ENCODE measurements at places on chromosomes 7 and 10.

- DNase-seq, result no peak
Measured at GRCh38 chr7:24313777-24314176, 29.8 kb downstream of the NPY start.

DNA sequence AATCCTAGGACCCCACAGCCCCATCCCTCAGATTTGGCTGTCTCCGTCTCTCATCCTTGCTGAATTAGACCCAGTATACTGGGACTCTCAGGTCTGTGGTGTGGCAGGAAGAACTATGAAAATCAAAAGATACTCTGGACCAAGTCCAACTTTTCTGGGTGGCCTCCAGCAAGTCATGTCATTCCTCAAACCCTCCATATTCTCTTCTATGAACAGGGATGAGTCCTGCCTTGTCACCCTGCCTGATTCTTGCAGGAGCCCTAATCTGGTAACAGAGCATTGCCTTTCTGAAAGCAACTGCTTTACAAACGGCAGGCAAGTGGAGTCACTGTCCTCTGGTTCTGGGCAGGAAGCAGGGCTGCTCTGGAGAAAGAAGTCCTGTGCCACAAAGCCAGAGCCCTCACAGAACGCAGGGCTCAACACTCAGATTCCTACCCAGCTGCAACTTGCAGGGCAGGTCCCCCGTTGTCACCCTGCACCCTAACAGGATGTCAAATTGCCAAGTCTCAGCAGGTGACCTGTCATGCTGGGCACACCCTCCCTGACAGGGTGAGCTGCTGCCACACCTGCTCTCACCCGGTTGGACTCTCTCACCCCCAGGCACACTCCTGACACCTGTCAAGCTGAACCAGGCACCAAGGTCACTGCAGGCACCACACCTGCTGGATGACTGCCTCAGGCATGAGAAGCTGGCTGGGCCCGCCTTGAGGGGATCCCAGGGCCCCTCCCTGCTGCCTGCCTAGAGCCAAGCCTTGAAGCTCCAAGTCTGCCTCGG is 227.7 kb downstream of the KCNMA1 start:
- DNase-seq, result no peak

GRCh38 chr7:125136755-125137532 is 207.3 kb upstream of the POT1 start:
- DNase-seq, result no peak

- DNase-seq, result no peak
Measured at GRCh38 chr10:78650122-78650521, 418.6 kb upstream of the ZMIZ1 start.

DNA sequence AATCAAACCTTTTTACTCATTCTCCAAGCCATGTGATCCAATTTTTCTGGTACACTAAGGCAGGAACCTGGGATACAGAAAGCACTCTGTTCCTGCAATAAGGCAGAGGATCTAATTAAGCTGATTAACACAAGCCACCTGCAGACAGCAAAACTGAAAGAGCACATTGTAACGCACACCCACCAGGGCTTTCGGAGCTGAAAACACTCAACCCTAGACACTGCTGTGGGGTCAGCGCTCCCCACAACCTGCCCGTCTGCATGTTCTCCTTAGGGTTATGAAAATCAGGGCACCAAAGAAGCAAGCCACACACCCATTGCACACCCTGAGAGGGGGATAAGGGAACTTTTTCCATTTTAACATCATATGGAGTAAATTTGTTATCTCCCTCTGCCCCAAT is 1022.2 kb upstream of the LRRTM3 start:
- no peak for DNase-seq

DNA sequence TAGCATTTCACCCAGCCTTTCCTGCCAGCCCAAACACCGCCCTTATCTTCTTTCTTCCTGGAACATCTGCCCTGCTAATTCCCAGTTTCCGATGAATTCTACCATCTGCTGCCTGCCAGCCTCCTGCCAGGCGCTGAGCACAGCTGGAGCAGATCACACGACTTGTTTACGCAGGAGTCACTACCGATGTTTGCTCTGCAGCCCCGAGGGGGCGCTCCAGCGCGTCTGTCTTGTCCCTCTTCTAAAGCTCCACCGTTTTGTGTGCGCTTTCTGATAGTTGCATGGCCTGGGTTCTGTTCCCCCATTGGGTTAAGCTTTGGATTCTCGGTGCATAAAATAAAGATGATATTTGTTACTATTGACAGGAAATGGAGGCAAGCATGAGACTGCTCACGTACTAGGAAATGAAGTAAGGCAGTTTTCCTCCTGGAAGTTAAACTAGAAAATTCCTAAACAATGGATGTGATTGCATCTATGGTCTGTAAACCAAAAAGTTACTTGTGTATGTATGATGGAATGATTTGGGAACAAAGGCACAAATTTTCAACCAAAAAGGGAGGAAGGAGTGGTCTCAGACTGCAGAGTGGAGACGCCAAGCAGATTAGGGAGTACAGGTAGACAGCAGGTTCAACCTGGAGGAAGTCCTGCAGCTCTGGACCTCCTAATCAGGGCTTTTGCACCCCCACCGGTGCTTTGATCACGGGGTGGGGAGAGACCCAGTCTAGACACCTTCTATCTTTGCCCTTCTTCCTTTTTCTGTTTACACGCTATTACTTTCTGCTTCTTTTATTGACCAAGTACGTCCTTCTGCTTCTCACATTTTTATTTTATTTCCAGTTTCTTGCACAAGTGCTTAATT is 2.2 kb upstream of the RBM17 start:
- peak; percentile 97 for DNase-seq

DNA sequence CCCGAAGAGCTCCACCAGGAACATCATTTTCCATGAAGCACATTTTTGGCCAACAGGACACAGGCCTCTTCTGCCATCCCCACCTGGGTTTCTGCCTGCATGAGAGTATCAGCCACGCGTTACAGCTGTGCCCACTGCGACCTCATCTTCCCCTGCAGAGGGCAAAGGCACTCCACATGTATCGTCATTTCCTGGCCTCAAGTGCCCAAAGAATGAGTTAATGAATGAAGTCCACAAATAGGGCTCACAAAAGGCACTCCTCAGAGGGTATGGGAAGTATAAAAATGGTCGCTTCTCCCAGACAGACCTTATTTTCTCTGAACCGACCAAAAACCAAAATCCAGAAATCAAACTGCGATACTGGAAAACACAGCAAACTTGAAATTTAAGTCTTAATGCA is 18.5 kb downstream of the ELMO1 start:
- DNase-seq, result no peak

Data from hematopoietic multipotent progenitor cell treated with erythropoietin and hydrocortisone succinate and interleukin-3 and kit ligand, for 6 days (in vitro differentiated cells).